ENCODE measurements at places on chromosomes 5 and 9.

DNA sequence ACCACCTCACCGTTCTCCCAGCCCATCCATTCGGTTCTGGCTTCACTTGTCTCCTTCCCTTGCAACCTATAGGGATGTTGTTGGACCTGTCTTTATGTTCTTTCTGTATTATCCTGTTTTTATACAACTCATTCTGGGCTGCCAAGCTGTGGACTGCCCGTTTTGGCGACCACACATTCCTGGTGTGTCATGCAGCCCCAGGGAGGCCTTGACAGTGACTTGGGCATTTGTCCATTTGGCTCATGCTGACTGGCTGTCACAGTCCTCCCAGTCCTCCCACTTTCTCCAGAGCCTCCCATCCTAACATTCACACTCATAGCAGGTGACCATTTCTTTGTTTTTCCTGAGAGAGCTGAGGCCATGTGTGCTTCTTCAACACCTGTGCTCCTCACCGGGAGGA is 136.4 kb downstream of the SLF1 start:
- no peak for DNase-seq

GRCh38 chr5:107858788-107859187 is 188.1 kb upstream of the EFNA5 start:
- no peak for DNase-seq

DNA sequence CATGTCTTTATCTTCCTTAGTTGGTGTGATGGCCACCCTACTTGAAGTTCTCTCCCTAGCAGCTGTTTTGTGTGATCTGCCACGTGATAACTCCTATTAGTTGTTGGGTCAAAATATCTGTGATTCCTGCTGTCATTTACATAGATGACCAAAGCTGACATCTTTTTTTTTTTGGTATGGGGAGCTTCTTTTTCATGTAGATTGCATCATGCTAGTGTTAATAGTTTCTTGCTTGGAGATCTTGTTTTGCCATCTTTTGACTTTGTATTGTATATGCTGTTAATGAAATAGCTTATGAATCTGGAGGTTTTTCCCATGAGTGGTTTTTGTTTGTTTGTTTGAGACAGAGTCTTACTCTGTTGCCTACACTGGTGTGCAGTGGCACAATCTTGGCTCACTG is 243.8 kb downstream of the KDM4C start:
- DNase-seq = no peak

- no peak for DNase-seq
Measured at GRCh38 chr5:132772291-132773070, 4.6 kb downstream of the SEPTIN8 start.

GRCh38 chr9:4573634-4574389 is 83.5 kb downstream of the SLC1A1 start:
- DNase-seq = no peak

GRCh38 chr5:157345067-157345466 is 79.1 kb downstream of the CYFIP2 start:
- DNase-seq = no peak

- no peak for DNase-seq
Measured at GRCh38 chr9:93565089-93565488, 11.3 kb upstream of the PHF2 start.

DNA sequence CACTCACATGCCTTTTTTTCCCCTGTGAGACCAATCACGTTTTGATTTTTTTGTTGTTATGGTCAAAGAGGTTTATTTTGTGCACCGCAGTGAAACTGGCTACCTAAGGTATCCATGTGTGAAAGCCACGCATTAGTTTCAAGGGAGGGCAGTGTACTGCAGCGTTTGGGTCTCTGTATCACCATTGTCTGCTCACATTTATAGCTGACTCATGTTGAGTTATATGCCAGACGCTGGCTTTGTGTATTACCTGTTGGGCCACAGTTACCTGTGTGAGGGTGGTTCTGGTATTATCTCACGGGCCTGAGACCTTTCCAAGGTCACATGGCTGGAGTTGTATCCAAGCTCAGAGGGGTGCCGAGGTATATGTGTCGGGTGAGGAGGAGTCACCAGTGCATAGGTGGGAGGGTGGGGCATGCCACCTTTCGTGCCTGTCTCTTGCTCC is 75.8 kb downstream of the ARHGAP26 start:
- DNase-seq = no peak

- DNase-seq = no peak
Measured at GRCh38 chr9:125694478-125694877, 12.5 kb downstream of the MAPKAP1 start.

- no peak for DNase-seq
Measured at GRCh38 chr5:119275146-119275545, 80.7 kb upstream of the TNFAIP8 start.

DNA sequence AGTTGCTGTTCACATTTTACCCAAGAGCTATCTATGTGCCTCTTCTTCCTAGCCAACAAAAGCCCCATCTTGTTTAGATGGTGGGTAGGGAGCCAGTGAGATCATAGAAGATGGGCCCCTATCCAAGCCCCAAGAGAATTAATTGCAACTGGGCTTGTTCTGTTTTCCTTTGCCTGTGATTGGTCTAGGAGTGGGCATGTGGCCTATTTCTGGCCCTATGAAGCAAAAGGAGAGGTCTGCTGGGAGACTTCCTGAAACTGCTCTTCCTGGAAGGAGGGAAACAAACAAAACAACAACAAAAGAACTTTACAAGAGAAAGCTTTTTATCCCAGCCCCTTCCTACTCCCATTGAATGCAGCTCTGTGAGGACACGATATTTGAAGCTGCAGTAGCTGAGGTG is 32.5 kb upstream of the ALDOB start:
- DNase-seq = no peak

GRCh38 chr5:95715799-95716461 is 15.2 kb upstream of the RHOBTB3 start:
- no peak for DNase-seq

DNA sequence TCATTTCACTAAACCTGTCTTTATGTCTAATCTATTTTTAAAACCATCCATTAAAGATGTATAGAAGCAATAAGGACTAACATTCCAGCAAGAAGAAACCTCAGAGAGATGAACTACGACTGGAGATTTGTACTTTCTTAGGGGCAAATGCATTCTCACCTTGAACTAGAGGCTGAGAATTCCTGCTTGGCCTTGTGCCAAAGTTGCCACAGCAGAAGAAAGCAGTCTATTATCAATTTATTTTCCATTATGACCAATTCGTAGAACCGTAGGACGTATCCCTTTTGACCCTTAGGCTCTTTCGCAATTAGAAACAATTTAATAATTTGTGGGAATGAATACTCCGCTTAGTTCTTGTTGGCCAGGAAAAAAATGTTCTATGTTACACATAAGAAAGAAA is 1647.4 kb upstream of the CDH9 start:
- no peak for DNase-seq

- no peak for DNase-seq
Measured at GRCh38 chr9:129611307-129611800, 9.5 kb downstream of the C9orf50 start.

DNA sequence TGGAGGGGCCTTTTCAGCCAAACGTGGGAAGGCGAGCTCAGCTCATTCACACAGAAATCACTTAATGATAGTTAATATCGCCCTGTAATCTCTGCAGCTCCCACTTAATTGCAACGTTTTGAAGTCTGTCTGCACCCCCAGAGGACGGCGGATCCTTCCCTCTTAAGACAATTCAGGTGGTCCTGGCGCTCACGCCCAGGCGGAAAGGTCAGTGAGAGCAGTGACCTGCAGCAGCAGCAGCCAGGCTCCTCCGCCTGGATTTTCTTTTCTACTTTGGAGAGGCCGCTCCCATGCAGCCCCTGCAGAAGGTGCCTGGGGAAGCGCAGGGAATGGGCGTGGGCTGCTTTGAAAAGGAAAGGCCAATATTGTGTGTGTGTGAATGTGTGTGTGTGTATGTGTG is 400.9 kb upstream of the IRX1 start:
- no peak for DNase-seq
